ENCODE measurements at places on chromosomes 7 and 10.

DNA sequence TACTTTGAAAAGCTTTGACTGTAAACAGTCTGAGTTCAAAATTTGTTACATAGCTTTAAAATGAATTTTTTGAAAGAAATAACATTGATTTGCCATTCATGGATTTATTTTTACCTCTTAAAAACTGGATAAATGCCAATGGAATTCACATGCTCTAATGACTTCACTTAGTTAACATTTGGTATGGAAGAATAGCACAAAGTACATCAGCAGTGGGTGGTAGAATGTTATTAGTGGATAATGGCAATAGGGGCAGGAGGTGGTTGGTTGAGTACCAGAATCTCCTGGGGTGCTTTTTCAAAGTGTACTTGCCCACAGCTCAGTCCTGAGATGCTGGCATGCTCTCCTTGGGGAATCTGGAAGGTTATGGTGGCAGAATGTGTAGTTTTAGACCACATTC, 4.7 kb downstream of the PPP1R9A start:
- DNase-seq: no peak

- no peak for DNase-seq
Measured at GRCh38 chr7:121452389-121452788, 56.3 kb upstream of the FAM3C start.

DNA sequence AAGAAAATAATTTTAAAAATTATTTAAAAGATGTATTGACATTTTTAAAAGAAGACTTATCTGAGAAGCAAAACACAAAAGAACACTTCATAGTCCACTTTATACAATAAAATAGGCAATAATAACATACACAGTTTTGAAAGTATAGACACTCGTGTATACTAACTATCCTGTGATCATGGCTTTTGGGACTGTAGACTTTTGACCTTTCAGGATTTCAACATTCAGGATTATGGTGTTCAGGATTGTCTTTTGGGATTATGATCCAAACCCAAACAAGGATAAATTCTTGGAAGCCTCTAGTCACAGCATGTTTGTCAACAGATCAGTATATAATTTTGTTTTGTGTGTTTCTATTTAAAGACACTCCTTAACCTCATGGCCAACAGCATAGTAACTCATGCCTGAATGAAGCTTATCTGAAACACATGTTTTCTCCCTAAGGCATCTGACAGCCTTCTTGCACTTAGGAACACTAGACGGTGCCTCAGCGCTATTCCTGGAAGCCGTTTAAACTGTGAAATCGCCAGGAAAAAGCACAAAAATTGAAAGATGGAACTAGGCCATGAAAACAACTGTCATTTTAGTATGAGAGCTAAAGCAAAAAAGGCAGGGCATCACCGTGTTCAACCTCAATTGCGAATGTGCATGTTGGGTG, 29.9 kb downstream of the GSAP start:
- DNase-seq: no peak

DNA sequence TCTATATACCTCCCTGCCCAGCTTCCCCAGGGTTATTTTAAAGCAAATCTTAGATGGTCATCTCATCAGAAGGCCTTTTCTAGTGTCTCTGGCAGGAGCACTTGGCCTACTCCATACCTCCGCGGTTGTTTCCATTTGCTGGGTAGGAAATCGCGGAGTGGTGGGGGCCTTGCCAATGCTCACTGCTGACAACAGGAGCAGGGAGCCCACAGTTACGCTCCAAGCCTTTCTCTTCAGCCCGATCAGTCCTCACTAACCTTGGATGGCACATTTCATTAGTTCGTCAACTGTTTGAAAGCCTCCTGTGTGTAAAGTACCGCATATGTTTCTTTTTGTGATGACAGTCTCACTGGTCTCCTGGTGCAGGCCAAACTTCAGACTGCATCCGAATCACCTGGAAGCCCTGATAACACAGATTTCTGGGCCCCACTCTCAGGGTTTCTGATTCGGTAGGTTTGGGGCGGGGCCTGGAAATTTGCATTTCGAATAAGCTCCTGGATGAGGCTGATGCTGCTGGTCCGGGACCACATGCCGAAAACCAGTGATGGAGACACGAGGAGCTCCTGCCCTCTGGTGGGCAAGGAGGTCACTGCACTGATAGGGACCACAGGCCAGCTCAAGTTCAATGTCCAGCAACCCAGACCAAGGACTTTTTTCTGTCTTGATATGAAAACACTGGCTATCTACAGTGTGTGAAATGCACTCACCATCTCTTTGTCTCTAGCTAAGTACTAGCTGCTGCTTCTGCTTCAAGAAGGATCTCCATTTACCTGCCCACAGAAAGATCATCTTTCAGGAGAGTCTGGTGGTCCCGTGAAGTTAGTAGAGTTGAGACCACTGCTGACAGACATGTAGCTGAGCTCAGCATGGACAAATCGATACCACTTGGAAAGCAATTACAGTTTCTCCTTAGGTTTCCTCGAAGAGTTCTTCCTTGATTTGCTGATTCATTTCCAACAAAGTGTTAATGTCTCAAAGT, 14.0 kb downstream of the LRGUK start:
- no peak for DNase-seq

DNA sequence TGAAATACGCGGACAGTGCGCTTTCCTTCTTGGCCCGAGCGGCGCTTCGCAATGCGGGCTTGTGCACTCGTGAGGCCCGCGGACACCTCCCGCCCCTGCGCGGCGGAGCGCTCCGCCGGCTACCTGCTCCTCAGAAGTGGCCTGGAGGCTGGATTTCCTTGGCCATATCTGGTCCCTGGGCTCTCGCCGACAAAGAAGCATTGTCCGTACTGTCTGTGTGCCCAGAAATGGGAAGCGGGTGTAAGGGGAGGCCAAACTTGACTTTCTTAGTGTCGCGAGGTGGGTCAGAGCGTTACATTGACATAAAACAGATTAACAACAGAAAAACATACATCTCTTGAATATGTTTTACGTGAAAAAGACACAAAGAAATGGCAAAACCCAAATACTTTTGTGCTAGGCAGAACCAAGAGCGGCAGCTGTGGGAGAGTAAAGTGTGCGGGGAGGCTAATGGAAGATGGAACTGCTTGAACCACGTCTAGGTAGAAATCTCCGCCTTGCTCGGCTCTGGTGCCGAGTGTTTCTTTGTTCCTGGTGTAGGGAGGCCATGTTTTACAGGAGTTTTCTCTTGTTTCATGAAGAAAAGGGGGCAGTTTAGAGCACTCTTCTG, 1.4 kb downstream of the LANCL2 start:
- DNase-seq: no peak

GRCh38 chr7:7919449-7919945, 49.1 kb upstream of the GLCCI1 start:
- no peak for DNase-seq

DNA sequence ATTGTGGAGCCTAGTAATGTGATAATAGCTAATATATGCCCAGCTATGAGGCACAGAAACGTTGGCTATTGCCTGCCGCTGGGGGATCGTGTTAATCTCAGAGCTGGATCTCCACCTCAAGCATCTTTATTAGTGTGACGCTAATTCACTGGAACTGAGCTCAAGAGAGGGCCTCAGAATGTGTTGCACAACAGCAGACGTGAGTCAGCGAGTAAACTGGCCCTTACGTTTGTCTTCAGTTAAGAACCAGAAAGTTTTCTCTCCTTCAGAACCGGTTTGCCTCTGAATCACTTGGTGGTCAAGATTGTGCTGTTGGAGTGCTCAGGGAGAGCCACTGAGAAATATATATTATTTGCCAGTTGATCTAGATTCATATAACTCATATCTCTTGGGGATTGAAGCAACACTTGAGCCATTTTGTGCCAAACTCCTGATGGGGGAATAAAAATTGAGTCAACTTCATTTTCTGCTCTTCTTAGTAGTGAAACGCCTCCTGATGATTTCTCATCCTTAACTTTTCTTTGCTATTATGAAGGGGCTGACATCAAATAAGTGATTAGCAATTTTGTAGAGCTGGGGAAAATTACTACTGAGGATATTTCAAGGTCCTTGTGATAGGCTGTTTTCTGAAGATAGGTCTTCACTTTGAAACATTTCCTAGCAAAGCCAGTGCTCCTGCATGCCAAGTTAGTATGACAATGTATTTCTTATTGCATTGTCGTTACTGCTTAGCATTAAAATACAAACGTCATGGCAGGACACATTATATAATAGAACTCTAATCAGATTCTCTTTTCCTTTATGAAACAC, 22.3 kb downstream of the BZW2 start:
- DNase-seq: no peak

GRCh38 chr10:2476218-2476811, 591.0 kb upstream of the PFKP start:
- no peak for DNase-seq

DNA sequence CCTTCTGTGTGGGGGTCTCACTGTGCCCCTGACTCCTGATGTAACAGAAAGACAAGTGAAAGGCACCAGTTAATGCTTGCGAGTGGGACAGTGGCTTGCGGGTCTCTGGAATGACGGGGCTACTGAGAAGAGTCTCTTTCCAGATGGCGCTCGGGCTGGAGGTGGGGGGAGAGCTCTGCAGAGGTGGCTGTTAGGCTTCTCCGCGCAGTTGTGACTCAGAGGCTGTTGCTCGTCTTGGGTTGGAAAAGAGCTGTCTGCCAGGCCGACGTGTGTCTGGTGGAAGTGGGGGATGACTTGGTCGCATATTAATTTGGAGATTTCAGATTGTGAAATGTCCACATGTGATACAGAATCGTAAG, 27.9 kb upstream of the SH2B2 start:
- no peak for DNase-seq

All from esophagus squamous epithelium (tissue), 5 donors.